ENCODE measurements at places on chromosomes 2 and 18.

DNA sequence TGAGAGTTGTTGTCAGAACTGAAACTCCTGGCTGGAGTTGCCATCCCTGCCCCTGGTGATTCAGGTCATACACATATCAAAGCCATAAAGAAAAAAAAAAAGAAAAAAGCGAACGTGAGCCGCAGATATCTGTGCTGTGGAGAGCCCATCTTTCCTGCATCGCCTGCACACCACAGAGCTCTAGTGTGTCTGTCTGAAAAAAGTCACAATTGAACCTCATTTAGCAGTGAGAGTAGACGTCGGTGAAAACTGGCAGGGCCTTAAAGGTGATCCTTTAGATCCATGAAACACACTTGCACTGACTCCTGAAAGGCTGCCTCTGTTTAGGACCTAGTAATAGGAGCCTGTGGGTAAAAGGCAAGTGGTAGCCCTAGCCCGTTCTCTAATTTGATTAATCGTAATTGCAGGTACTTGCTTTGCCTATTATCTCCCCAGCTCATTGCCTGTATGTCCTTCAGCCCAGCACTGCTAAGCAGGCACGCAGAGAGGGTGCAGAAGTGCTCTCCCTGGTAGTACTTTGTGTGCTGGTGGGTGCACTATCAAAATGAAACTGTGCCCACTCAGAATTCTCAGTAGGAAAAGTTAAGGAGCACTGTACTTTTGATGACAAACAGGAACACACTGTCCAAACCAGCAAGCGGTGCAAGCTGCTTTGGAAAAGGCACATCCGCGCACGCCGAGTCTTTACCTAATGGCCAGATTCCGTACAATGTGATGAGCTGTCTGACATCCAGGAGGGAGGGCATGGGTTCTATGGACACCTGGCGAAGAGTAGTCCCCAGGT is 103.5 kb upstream of the ASB18 start:
- DNase-seq, result no peak

GRCh38 chr18:21650311-21650710 is 38.2 kb downstream of the SNRPD1 start:
- DNase-seq, result peak; percentile 85

GRCh38 chr2:46818141-46818621 is 97.4 kb downstream of the MCFD2 start:
- DNase-seq, result no peak

- DNase-seq, result no peak
These were observed 12.0 kb downstream of the RUFY4 start for GRCh38 chr2:218081063-218081462.

DNA sequence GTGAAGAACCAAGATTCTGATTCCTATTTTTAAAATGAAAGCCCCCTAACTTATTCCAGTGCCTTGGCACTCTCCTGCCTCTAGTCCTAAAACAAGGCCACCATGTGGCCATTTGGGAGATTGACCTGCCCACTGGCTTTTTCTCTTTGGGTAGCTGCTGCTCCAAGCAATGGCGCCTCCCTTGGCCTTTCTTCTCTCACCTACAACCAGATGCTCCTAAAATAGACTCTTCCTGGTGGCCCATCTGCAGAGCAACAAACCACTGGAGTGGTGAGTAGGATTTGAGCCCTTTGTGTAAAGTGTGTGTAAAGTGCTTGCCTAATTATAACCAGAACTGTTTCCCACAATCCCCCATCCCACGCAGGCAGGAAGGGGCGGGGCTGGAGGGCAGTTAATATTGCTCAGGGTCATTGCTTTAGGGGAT is 114.2 kb downstream of the FHOD3 start:
- DNase-seq, result peak; percentile 32

DNA sequence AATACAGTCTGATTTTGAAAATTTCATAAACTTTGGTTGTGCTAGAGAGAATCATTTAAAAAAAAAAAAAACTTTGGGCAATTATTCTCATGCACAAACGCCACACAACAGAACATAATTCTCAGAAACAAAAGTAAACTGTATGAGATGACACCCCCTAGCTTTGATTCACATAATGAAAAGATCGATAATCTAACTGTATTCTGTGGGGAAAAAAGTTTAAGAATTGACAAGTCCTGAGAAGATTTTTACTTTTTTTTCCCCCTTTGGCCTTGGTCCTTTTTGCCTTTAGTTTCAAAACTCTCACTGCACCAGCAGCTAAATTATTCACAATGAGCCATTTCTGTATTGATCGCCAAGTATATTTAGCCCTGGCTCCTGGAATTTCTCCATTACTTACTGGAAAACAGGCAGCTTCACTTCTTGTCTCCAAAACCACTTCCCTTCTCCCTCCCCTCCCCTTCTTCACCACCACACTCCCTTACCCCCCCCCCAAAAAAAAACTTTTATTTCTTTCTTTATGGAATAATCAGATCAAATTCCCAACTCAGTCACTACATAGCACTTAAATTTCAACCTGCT is 2.0 kb downstream of the IKZF2 start:
- DNase-seq, result no peak

DNA sequence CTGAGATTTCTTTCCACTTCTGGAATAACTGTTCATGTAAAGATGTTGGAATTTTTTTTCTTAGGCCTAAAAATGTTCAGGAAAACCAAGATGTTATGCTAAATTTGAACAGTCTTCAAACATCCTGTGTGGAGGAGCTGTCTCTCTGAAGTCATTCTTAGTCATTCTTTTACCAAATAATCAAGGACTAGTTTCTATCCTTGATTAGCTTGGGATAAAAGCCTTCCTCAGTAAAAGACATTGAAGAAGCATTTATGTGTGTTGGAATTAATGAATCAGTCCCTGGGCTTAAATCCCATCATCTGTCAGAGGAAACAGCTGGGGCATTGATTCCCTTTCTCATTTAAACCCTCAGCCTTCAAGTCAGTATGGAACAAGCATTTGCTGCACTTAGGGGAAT is 300.1 kb upstream of the NXPH2 start:
- no peak for DNase-seq

DNA sequence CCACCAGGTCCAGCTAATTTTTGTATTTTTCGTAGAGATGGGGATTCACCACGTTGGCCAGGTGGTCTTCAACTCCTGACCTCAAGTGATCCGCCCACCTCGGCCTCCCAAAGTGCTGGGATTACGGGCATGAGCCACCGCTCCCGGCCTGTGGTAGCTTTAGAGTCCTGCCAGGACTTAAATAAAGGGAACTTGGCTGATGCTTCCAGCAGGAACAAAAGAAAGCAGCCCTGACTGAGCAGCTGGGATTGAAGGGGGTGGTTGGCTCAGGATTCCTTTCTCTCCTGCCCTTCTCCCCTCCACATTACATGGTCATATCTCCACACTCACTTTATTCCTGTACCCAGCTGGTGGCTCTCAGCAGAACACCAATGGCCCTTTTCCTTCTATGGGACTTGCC is 20.0 kb downstream of the EFHD1 start:
- DNase-seq, result no peak

- no peak for DNase-seq
These were observed 9.5 kb downstream of the CAPN10 start for GRCh38 chr2:240596080-240596460.

GRCh38 chr18:11714244-11714918 is 25.3 kb downstream of the GNAL start:
- DNase-seq, result no peak

GRCh38 chr2:236644502-236644911 is 74.9 kb downstream of the ACKR3 start:
- no peak for DNase-seq

DNA sequence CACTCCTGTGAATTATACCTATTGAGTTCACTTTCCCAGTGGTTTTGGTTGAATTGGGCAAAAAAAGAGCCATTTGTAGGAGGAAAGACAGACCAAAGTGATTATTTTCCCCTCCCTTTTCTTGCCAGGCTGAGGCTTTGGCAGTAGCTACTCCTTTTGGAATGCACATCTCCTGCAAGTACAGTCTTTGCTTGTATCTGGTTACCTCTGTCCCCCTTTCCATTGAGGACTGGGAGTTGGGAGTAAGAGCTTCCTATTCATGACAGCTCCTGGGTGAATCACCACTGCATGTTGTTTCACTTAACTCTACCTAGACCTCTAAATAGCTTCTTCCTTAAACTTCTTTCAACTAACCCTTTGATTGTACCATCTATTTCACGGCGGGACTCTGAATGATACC is 695.3 kb upstream of the ZNF804A start:
- DNase-seq, result no peak

- DNase-seq, result peak; percentile 83
These were observed 18.5 kb downstream of the GKN1 start for GRCh38 chr2:68992933-68993332.

DNA sequence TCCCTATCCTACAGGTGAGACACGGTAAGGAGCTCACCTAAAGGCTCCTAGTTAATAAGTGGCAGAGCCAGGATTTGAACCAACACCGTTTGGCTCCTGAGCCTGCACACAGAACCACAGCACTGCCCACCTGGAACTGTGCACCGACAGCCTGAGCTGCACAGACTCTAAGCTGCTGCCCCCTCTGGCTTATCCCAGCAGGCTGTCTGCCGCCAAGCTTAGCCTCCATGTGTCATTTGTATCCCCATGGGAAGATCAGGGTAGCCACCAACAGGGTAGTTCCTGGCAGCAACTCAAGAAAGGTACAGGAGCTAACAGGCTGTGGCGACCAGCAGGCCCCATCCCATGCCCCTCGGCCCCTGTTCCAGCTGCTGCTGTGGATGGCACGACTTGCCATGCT is 135.7 kb downstream of the LRRC30 start:
- no peak for DNase-seq

- no peak for DNase-seq
These were observed 42.7 kb upstream of the TAF1B start for GRCh38 chr2:9800639-9800974.

DNA sequence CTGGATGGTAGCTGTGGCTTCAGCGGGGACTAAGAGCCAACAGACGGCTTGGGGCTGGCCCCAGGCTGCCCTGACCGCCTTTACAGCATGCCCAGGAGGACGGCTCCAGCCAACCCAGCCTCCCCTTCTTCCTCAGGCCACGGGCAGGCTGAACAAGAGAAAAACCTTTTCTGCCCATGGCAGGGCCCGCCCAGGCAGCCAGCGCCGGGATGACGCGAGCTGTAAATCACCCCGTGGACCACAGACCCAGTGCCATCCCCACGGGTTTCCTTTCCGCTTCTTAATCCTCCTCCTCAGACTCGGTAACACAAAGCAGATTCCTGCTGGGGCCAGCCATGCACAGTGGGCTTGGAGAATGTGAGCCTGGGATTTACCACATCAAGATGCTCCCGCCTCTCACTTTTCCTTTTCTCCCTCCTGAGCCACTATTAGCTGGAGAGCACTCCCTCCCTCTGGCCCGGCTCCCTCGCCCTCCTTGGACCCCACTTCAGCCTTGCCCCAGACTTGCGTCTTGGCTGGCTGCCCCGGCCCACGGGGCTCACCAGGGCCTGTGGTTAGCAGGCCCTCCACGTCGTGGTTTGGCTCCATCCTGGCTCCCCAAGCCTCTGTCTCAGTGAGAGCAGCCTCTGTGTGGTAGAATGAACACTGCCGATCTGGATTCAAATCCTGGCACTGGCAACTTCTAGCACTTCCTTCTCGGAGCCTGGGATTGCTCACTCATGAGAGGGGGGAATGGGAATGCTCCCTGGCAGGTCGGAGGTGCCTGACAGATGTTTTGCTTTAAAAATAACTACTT is 31.4 kb downstream of the ATOH8 start:
- DNase-seq, result no peak

DNA sequence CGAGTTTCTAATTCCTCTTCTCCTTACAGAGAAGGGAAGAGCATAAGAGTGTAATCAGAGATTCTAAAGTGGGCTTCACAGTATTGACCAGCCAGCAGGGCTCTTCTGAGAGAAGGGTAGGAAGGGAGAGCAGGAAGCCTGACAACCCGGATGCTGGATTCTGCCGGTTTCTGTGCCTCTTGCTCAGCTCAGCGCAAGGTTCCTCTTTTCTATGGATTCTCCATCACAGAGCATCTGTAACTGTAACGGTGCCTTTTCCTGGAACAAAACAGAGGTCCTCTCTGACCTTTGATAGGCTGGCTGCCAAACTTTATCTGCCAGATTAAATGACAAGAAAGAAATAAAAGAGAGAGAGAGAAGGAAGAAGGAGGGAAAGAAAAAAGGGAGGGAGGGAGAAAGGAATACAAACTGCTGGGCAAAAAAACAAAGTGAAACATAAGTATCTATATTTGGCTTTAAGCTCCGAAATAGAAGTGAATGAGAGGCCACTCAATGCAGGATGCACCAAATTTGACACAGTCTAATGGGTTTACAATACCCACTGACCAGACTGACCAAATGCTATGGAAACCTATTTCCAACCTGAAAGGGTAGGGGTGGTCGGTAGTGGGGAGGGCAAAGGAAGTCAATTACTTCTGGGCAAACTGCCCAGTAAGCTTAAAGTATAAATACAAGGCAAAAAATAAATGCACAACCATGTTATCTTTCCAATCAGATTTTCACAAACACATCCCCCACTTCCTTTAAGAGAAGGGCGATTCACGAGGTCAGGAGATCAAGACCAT is 59.2 kb downstream of the PIEZO2 start:
- DNase-seq, result peak; percentile 37

- no peak for DNase-seq
These were observed 321.0 kb upstream of the NRP2 start for GRCh38 chr2:205361272-205361671.

Measured in hematopoietic multipotent progenitor cell treated with erythropoietin and hydrocortisone succinate and interleukin-3 and kit ligand, for 8 days (in vitro differentiated cells).